ENCODE measurements at places on chromosomes 5 and 9.

DNA sequence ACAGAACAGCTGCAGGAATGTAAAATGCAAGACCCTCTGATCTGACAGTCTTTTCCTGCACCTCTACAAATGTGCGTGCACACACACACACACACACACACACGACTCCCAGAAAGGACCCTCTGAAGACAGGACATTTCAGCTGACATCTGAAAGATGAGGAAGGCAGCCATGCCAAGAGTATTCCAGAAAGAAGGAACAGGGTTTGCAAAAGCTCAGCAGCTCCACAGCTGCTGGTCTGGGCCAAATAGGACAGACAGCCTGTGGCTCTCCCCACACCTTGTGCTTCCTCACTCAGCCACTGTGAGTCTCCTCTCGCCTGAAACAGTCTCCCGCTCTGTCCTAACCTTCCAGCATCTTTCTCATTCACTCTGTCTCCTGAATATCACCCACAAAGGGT is 189.0 kb downstream of the PALM2AKAP2 start:
- no peak for DNase-seq

GRCh38 chr5:177233206-177233605 is 70.3 kb downstream of the RAB24 start:
- DNase-seq, result no peak

DNA sequence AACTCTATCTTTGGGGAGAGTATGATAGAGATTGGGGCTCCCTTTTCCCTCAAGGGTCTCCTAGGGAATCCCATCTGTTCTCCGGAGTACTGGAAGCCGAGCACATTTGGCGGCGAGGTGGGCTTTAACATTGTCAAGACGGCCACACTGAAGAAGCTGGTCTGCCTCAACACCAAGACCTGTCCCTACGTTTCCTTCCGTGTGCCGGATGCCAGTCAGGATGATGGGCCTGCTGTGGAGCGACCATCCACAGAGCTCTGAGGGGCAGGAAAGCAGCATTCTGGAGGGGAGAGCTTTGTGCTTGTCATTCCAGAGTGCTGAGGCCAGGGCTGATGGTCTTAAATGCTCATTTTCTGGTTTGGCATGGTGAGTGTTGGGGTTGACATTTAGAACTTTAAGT is 21.5 kb downstream of the PTGS1 start:
- DNase-seq, result no peak

- peak; percentile 95 for DNase-seq
These were observed at the start of gene DAB2 for GRCh38 chr5:39424736-39425637. Gene DAB2, minus strand, starts transcription at chr5:39424980. Its CDS starts 30,660 bp downstream, at chr5:39394320.

DNA sequence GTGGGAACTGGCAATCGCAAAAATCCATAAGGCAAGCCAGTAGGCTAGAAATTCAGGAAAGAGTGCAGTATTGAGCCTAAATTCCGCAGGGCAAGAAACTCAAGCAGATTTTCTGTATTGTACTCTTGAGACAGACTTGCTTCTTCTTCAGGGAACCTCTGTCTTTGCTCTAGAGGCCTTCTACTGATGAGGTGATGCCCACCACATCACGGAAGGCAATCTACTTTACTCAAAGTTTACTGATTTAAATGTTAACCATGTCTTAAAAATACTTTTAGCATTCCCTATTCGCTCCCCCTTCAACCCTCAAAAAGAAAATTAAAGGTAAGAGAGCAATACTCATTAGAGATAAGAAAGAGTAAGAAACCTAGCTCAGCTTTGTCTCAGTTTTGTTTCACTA is 11.3 kb downstream of the IL7R start:
- DNase-seq, result no peak

GRCh38 chr5:16707168-16707868 is 90.5 kb upstream of the RETREG1 start:
- DNase-seq, result no peak

DNA sequence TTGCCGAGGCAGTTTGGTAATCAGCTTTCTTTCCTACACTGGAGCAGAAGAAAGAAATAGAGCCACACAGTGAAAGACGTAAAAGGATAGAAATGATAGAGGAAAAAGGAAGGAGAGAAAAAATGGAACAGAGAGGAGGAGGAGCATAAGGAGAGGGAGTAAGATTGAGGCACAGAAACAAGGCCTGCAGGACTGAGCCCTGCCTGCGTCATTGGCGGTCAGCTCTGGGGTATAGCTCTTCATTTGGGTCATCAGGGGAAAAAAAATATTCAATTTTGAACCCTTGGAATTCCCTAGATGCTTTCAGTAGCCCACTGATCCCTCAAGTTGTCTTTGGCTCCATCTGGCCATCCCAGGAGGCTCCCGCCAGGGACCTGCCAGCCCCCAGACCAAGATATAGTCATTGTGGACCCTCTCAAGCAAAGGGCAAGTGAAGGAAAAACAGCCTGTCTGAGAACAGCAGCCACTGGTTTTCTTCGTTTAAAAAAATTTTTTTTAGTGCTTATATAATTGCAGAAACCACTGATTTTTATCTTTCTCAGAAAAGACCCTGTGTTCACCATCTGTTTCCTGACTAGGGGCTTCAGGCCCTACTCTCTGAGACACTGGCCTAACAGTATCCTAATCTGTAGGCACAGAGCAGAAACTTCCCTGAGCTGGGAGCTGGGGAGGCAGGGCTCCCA is 31.3 kb upstream of the MATR3 start:
- no peak for DNase-seq

DNA sequence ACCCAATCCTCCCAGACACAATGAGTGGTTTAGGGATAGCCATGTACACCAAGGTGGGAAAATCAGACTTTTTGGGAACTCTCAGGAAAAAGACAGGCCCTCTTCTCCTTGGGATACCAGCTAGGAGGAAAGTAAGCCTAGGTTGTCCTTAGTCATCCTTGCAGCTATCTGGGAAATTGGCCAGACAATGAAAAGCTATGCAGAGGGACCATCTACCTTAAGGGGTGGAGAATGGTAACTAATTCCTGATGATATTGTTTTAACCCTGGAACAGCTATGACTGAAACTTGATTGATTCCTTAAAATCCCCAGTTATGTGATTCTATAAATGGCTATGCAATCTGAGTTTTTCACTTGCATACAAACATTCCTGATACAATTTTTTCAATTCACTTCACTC is 88.9 kb upstream of the BNC2 start:
- no peak for DNase-seq

DNA sequence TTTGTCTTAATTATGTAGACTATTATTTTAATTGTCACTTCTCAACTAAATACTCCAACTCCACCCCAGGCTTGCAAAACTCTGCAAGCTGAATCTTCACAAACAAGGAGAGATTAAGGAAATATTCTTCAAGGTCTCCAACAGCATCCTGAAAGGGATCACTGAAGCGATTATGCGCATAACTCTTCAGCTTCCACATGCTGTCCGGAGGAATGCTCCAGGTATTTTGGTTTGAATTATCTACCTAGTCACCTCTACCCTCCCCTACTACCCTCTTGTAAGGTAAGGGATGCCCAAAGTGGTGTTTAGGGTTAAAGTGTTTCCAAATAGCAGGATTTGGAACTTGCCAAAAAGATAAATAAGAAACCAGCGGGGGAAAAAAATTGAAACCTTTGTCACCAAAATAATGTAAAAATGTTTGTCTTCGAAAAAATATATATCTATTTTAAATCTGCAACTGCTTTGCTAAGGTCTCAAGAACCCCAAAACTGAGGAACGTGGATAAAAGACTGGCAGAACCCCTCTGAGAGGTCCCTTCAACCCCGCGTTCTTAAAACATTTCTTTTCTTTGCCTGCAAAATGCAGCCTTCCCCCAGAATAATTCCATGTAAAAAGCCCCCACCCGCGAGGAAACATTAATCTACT is 11.6 kb downstream of the PTCH1 start:
- no peak for DNase-seq

GRCh38 chr5:179795049-179795862 is 1.5 kb downstream of the LTC4S start:
- DNase-seq, result peak; percentile 45

- no peak for DNase-seq
These were observed 323.8 kb downstream of the PSAT1 start for GRCh38 chr9:78620764-78621163.

DNA sequence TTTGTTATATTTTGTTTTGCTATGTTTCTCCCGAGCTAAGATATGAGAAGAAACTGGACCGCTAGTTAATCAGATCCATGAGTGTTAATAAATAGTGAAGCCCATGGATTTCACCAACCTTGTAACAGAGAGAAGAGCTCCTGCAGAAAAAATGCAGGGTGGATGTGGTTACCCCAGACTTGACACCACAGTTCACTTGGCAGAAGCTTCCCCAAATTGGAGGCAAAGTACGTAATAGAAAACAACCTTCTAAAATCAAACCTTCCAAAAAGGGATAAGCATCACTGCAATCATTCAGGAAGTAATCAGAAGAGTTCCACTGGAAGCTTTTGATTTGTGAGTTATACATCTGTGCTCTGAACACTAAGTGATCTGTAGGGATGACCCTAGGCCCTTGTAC is 267.5 kb downstream of the ACTL7B start:
- no peak for DNase-seq

- no peak for DNase-seq
These were observed 24.3 kb upstream of the FAT2 start for GRCh38 chr5:151615431-151615830.

GRCh38 chr5:138241688-138242571 is 28.8 kb upstream of the CDC23 start:
- peak; percentile 50 for DNase-seq

DNA sequence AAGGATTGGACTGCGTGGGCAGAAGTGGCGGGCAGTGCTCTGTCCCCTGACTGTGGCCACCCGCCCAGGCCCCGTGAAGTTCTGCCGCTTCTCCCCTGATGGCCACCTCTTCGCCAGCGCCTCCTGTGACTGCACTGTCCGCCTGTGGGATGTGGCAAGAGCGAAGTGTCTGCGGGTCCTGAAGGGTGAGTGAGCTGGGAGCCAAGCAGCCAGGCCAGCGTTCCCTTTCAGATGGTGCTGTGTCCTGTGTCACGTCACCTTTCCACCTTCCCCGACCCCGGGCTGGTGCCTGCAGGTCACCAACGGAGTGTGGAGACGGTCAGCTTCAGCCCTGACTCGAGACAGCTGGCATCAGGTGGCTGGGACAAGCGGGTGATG is 2.3 kb downstream of the WDR38 start:
- no peak for DNase-seq

- DNase-seq, result no peak
These were observed 216.9 kb upstream of the ZNF608 start for GRCh38 chr5:124963236-124963919.

DNA sequence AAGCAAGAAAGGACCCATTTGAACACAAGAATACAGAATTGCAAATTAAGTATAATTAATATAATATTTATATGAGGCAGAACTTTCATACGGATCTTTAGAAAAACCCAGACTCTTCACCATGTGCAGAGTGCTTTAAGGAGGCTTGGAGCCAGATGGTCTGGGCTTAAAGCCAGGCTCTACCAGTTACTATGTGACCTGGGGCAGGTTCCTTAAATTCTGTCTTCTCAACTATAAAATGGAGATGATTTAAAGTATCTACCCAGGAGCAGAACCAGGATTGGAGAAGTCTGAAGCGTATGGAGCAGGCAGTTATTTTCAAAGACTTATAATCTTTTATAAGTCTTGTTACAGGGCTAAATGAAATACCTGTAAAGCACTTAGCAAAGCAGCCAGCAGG is 202.1 kb downstream of the TSSK1B start:
- no peak for DNase-seq

- DNase-seq, result no peak
These were observed 54.5 kb upstream of the HNRNPA0 start for GRCh38 chr5:137808503-137809135.

DNA sequence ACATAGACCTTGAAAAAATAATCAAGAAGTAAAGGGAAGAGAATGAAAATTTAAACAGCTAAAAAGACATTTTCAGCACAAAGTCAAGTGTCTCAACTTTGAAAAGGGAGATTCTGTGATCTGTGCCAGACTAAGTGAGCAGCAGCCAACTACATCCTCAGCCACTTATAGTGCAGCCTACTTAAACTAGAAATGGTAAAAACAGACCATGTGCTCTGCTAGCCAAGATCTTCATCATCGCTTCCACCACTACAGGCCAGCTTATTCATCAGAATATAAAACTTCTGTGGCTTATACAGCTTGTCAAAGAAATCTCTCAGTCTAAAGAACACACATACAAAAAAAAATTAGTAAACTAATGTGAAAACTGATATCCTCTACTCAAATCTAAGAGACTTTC is 63.5 kb downstream of the CEMIP2 start:
- peak; percentile 83 for DNase-seq

DNA sequence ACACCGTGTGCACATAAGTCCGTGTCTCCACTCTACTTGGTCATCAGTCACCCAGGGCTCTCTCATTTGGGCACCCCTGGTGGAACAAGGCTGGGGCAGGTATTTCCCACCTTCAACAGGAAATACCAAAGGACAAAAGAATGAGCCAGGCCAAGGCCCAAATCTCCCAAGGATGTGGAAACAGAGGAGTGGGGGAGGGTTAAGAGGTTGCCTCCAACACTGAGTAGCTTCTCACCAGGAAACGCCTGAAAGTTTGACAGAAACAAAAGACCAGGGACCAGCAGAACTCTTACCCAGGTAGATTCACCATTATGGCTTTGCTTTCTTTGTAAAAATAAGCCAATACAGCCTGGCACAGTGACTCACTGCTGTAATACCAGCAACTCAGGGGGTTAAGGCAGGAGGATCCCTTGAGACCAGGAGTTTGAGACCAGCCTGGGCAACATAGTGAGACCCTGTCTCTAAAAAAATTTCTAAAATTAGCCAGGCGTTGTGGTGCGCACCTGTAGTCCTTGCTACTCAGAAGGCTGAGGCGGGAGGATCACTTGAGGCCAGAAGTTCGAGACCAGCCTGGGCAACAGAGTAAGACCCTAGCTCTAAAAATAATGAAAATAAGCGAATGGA is 12.7 kb downstream of the SLC1A3 start:
- DNase-seq, result no peak

- no peak for DNase-seq
These were observed 23.1 kb downstream of the MAP1B start for GRCh38 chr5:72130351-72130761.

- no peak for DNase-seq
These were observed 27.3 kb upstream of the EDIL3 start for GRCh38 chr5:84411832-84412605.

- DNase-seq, result no peak
These were observed 24.3 kb downstream of the S100Z start for GRCh38 chr5:76874088-76874581.

GRCh38 chr5:118405650-118406061 is 582.7 kb downstream of the DTWD2 start:
- DNase-seq, result no peak

DNA sequence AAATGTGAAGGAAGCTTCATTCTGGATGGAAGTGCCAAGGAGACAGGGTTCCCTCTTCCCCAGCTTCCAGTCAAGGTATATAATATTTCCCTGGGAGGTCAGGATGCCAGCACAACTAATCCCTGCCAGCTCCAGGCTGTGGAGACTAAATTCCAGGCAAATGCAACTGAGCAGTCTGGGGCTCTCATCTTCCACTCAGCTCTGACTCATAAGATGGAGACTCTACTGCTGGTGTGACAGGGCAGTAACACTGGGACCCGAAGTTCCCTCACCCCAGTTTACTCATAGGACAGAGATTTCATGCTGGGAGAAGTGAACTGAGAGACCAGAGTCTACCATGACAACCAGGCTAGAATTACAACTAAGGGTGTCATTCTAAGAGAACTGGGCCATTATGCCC is 235.4 kb downstream of the FSTL4 start:
- DNase-seq, result no peak

- DNase-seq, result no peak
These were observed 13.8 kb upstream of the ERGIC1 start for GRCh38 chr5:172820046-172820767.

All from left hindlimb (tissue), 1 donor.